ENCODE measurements at places on chromosomes 6 and 20. TPM values are rescaled to one million over a fixed set of nuclear protein-coding genes. Genes with fewer than 3 reads are reported as not detected.

Gene SLC22A7
- not detected for total RNA-seq

Gene GPR6
- total RNA-seq = not detected

Gene TBP
- total RNA-seq = 13.8 TPM

Gene PHF20
- 107 TPM for total RNA-seq

Gene BMP7
- total RNA-seq = not detected

Gene PLTP
- total RNA-seq = not detected

Gene SLC2A10
- total RNA-seq = not detected

Gene STX7
- 5.5 TPM for total RNA-seq

Gene EYS
- not detected for total RNA-seq

Gene GRM1
- total RNA-seq = not detected

Gene MOCS3
- total RNA-seq = 4.1 TPM

Gene TFAP2D
- not detected for total RNA-seq

Gene SYNDIG1
- total RNA-seq = not detected

Gene SOX18
- total RNA-seq = not detected

Gene FILIP1
- total RNA-seq = 0.06 TPM

Gene IL17A
- total RNA-seq = not detected

Gene TPD52L1
- total RNA-seq = not detected

Gene WFDC10B
- total RNA-seq = not detected

Gene PRPH2
- total RNA-seq = not detected

Gene GJA10
- total RNA-seq = not detected

Measured in CD8-positive, alpha-beta T cell (primary cell).